ENCODE measurements at places on chromosomes 6 and 20.

- no peak for DNase-seq
Measured at GRCh38 chr6:111871207-111871606, 2.0 kb downstream of the FYN start.

GRCh38 chr6:14645841-14646240 lies 528.3 kb downstream of the CD83 start:
- no peak for DNase-seq

- DNase-seq: peak; percentile 44
Measured at GRCh38 chr6:146857980-146858347, 259.2 kb downstream of the ADGB start.

DNA sequence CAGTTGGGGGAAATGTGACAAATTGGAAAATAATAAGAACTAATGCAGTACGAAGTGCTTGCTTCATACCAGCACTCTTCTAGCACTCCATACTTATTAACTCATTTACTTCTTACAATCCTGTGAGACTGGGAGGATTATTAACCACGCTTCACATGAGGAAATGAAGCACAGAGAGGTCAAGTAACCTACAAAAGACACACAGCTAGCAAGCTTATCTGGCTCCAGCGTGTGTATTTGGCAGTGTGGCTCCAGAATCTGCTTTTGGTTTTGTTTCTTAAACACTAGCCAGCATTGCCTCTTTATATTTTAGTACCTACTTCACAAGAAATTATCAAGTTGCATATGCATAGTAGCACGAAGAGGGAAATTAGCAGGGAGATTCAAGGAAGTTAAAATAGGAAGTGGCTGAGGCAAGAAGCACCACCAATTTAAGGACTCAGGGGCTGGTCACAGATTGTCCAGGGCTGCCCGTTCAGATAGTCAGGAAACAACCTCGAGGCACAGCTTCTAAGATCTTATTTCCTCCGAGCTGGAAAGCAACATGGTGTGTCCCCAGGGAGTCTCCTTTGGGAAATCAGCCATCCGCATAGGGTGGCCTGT lies 302.7 kb upstream of the PRDM1 start:
- DNase-seq: no peak

DNA sequence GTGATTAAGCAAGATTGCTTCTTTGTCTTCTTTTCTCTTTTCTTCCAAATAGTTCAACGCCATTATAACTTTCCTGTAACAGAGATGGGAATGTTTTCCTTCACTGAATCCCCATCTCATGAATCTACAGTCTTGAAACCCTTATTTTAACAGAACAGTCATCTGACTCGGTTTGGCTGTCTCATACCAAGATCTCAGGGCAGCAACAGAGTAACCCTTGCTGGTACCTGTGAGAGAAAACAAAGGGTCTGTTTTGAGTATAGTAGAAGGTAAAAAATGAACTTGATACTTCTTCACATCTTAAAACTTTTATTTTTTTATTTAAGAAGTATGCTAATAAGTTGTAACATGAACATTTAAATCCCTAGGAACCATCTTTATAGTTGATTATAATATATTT lies 19.6 kb upstream of the DSE start:
- no peak for DNase-seq

DNA sequence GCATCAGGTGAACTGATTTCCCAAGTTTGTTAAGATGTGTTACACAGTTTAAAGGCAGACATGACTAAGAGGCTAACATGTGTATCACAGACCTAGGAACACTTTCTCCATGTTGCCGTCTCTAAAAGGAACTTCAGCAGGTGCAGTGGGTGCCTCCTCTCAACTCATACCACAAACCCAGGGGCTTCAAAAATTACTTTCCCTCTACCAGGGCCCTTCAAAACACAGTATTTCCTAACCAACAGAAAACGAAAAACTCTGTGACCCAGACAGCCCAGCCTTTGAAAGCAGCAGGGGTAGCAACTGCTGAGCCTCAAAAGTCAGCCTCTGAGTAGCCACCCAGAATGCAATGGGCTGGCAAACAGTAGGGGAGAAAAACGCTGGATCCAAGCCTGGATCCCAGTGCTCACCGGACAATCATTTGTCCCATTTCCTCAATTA lies 28.5 kb downstream of the B4GALT5 start:
- DNase-seq: no peak

DNA sequence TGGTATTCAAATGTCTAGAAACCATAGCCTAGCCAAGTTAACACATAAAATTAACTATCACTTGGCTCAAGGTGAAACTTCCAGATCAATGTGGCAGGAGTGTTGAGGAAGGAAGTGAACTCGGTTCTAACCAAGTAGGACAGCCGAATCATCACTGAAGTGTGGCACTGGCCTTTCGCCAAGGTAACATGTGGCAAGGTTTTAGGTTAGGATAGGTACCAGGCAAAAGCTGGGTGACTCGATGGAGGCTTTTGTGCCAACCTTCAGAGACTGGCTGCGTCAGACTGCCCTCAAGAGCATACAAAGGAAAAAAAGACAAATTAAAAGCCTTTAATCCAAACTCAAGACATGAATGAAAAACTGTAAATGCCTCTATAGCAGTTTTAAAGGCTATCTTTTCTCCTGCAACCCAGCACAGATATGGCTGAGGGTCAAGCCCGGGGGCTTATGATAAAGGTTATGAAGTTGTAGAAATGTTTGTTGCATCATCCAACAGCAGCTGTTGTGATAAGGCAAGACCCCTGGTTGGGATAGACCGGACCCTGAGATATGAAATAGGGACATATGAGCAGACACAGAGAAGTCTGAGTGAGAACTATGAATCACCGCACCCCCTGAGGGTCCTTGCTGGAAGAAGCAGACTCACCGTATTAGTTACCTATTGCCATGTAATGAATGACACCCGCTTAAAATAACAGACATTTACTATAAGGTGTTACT lies 11.9 kb downstream of the PSMB9 start:
- no peak for DNase-seq

All from NCI-H524 (cell line).